Esophagus squamous epithelium (tissue), 5 donors: ENCODE measurements at places on chromosomes 1 and 21.

DNA sequence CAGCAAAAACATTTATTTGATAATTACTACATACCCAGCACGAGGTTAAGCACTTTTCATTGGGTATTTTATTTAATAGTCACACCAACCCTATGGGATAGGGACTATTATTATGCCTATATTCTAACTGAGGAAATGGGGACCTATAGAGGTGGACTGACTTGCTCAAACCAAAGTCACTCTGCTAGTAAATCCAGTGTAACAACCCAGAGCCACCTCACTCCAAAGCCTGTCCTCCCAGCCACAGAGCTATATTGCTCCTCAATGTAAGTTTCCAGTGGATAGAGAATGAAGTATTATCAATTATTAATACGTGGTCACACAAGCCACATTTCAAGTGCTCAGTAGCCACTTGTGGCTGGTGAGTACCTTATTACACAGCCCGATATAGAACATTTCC is 97.5 kb downstream of the RGS2 start:
- no peak for DNase-seq

DNA sequence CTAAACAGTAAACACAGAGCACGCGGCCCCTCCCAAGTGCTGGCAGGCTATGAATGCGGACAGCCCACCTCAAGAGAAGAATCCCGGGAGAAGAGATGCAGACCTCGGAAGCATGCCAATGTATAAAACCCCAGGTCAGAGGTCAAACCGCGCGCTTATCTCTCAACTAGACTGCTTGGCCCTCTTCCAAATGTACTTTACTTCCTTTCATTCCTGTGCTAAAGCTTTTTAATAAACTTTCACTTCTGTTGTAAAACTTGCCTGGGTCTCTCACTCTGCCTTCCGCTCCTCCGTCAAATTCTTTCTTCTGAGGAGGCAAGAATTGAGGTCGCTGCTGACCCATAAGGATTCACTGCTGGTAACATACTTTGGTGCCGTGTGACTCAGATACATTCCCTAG is 216.0 kb downstream of the S1PR1 start:
- DNase-seq, result no peak

GRCh38 chr1:116711263-116711840 is 42.9 kb upstream of the CD2 start:
- no peak for DNase-seq

- DNase-seq, result no peak
Measured at GRCh38 chr1:160823296-160823695, 27.3 kb downstream of the LY9 start.

GRCh38 chr1:245365095-245366020 is 210.6 kb downstream of the KIF26B start:
- DNase-seq, result no peak

- DNase-seq, result no peak
Measured at GRCh38 chr1:60866226-60866900, 216.0 kb upstream of the NFIA start.

GRCh38 chr1:71918630-71919029 is 363.7 kb downstream of the NEGR1 start:
- no peak for DNase-seq

GRCh38 chr1:65147424-65148177 is 402 bp upstream of the AK4 start:
- no peak for DNase-seq

DNA sequence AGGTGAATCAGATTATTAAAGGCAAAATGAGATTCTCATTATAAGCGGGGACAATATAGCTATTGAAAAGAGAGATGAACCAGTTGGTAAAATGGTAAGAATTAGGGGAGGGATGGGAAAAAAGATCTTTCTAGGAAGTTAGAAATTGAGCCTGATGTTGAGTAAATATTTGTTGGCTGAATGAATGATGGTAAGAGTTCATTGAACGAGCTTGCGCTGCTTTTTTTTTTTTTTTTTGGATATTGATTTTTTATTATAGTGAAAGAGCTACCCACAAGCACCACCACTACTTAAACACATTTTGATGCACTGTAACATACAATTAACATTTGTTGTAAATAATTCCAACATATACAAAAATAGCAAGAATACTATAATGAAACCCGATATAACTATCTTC is 1.1 kb upstream of the GCLM start:
- no peak for DNase-seq

DNA sequence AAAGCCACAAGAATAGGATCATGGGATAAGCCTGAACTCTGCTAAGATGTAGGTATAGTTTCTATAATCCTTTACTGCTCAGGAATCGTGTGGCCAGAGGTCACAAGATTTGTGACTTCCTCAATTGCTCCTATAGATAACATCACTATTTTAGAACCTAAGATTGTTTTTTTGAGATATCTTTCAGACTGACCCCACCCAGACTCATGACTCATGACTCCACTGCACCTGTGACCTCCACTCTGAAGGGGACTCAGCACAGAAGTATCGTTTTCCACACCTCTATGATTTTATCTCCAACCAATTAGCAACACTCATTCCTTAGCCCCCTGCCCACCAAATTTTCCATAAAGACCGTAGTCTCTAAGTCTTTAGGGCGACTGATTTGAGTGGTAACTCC is 124.5 kb upstream of the KCNK1 start:
- DNase-seq, result no peak

DNA sequence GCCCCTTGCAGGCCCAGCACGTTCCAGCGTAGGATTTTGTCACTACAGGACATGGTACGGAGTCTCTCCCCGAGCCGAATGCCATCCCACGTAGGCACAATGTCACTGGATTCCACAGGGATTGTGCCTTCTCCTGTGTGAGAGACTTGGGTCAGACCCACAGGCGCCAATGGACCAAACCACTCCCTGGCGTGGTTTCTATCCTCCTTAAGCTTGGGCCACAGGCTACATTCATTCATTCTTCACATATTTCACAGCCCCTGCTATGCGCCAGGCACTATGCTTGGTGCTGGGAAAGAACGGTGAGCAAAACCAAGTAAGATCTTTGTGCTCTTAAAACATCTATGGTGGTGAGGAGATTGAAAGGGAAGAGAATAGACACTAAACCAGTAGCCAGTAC is 18.7 kb downstream of the CHRNB2 start:
- no peak for DNase-seq

DNA sequence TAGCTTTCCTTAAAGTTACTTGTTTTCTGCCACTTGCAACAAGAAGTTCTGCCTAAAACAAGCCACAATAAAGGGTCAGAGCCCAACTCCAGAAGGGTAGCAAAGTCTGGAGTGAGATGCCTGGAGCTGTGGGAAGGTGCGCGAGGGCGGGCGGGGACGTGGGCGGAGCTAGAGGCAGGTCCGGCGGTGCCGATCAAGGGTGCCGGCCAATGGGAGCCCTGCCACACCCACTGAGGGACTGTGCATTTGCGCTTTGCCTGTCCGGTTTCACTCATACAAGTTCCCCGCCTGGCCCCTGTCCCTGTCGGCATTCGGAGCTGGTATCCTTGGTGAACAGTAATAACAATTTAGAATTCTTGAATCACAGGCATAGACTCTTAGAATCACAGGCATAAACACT is 732.4 kb downstream of the MATN1 start:
- no peak for DNase-seq

DNA sequence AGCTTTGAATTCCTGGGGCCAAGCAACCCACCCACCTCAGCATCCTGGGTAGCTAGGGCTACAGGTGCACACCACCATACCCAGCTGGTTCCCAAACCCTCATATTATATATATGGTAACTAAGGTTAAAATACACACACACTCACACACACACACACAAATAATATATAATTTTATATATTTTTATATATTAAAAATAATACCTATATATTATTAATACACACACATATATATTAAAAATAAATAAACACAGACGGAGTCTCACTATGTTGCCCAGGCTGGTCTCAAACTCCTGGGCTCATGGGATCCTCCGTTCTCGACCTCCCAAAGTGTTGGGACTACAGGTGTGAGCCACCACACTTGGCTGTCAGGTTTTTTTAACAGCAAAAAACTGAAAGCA is 31.9 kb downstream of the SCAF4 start:
- DNase-seq, result no peak

- no peak for DNase-seq
Measured at GRCh38 chr1:197180252-197180878, 33.9 kb upstream of the ASPM start.

DNA sequence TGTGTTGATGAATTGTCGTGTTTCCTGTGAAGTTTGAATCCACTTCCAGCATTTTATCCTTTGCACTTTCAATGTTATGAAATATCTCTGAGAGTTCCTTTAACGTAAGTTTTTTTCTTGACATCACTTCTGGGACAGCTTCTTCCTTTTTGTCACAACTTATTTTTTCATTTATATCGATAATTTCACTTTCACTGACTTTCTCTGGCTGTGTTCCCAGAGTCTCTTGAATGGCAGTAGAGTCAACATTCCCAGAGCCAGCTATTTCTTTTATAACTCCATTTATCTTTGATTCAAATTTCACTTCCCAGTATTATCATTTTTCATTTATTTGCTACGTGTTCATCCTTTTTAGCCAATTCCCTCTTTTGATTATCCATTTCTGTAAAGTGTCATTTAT is 256.5 kb downstream of the PAPPA2 start:
- DNase-seq, result no peak

DNA sequence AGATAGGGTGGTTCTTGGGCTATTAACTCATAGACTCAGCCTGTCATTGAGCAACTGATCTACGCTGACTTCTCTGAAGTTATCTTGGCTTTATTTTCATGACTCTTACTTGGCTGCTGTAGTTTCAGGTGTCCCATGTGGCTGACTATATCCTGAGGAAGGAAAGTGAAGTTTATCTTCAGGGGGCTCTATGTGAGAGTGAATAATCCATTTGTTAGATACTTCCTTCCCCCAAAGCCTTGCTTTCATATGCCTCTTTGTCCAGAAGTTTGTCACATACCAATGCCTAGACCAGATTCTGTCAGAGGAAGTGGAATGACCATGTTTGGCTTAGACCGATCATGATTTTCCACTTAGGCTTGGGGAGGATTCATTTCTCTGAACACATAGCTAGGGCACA is 27.9 kb upstream of the C1orf87 start:
- DNase-seq, result no peak

- no peak for DNase-seq
Measured at GRCh38 chr1:114208106-114208505, 54.4 kb upstream of the SYT6 start.

DNA sequence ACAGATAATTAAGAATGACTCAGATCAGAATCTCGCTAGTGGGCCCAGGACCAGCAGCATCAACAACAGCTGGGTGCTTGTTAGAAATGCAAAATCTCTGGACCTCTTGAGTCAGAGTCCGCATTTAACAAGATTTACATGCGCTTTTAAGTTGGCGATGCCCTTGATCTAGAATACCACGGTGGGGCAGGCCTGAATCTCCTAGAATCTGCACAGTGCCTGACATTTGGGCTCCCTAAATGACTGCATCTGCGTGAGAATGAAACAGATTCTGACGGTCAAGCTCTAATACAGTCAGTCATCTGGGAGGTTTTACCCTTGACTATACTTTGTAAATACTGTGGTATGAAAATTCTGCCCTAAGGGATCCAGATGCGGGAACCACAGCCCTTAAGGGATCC is 17.2 kb upstream of the RAB29 start:
- DNase-seq, result no peak

DNA sequence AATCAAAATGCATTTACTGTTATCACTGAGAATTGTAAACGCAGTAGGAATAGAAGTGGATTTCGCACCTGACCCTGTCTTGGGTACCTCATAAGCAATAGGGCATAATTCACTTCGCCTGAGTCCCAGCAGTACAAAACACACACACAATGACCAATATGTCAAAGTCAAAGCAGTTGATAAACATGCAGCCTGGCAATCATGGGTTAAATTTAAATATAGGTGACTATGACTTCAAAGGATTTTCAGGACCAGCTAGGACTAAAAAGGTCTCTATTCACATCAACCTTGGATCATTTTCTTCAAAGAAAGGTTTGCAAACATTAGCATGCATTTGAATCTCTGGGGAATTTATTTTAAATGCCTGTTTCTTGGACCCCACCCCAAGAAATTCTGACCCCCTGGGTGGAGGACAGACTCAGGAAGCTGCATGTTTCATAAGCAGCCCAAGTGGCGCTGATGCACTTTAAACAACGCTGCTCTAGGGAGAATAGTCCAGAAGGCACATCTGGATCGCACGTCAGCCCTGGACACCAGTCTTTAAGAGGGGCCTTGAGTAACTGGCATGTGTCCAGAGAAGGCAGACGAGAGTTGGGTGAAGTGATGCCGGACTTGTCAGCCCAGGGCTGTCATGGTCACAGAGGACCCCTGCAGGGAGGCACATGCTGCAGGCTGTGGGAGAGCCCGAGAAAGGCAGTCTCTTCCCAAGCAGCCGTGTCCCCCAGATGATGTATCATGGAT is 55.7 kb upstream of the EFHD2 start:
- DNase-seq, result no peak

GRCh38 chr1:89908672-89909436 is 86.1 kb upstream of the ZNF326 start:
- no peak for DNase-seq

DNA sequence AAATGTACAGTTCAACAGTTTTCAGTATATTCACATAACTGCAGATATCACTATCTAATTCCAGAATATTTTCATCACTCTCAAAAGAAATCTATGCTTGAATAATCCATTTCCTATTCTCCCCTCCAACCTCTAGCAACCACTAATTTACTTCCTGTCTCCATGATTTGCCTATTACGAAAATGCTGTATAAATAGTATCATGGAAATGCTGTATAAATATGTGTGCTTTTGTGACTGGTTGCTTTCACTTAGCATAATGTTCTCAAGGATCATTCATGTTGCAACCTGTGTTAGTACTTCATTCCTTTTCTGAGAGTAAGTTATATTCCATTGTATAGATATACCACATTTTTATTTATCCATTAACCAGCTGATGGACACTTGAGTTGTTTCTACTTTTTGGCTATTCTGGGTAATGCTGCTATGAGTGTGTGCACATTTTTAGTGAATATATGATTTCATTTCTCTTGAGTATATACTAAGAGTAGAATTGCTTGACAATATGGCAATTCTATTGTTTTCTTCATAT is 115.6 kb downstream of the TNFSF18 start:
- no peak for DNase-seq

- no peak for DNase-seq
Measured at GRCh38 chr1:32539584-32540571, 651 bp downstream of the ZBTB8A start.

GRCh38 chr1:118989006-118989815 is 1.1 kb upstream of the TBX15 start:
- no peak for DNase-seq

DNA sequence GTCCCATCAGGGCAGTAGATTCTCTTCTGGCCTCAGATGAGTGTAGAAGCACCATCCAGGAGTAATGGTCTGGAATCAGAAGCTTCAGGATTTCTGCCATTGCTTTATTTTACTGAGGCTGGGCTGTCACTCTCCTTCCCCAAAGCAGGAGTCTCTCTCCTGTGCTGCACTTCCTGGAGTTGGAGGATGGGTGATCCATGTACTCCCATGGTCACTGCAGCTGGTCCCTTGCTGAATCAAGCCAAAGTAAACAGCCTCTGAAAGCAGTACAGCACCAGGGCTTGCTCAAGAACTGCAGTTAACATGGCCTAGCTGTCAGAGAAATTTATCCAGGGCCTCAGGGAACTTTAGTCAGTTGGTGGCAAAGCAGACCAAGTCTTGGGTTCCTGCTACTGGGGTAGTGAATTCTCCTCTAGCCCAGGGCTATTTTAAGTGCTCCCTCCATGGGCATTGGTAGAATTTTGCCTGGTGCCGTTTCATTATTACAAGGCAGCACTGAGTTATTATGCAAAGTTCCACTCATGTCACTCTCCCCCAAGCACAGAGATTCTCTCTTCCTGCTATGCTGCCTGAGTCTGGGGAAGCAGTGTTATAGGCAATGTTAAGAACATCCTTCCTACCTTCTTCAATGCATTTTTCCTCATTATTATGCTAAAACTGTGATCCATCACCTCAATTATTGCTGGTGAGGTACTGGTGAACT is 29.5 kb downstream of the DRAM2 start:
- no peak for DNase-seq
